Cardiac septum (tissue), 1 donor: ENCODE measurements at places on chromosomes 1 and 21. TPM values are rescaled to one million over a fixed set of nuclear protein-coding genes. Genes with fewer than 3 reads are reported as not detected.

Gene C1orf94
- not detected for total RNA-seq

Gene TMEM269
- total RNA-seq: not detected

Gene HSD11B1
- 15.0 TPM for total RNA-seq

Gene INAVA
- total RNA-seq: 0.27 TPM

Gene IL12RB2
- total RNA-seq: 0.22 TPM

Gene EPHA10
- not detected for total RNA-seq

Gene TRIM67
- 0.24 TPM for total RNA-seq

Gene SHISAL2A
- total RNA-seq: not detected

Gene ATP5PB
- total RNA-seq: 565 TPM
